ENCODE measurements at places on chromosomes 3 and 15.

GRCh38 chr3:66068255-66068654 is 29.5 kb upstream of the MAGI1 start:
- DNase-seq: no peak

DNA sequence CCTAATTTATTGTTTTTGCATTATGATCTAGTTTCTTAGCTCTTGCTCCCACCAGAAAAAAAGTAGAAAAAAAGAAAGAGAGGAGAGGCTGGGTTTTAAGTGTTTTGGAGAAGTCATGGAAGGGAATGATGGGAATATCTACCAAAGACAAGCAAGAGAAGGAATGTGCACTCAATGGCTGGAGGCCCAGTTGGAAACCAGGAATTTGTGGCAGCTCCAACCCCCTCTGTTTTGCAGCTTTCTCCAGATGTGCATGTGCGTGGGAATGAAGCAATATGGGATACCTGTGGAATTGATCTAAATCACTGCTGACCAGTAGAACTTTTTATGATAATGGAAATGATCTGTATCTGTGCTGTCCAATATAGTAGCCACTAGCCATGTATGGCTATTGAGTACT is 27.1 kb downstream of the EIF2AK4 start:
- DNase-seq: no peak

DNA sequence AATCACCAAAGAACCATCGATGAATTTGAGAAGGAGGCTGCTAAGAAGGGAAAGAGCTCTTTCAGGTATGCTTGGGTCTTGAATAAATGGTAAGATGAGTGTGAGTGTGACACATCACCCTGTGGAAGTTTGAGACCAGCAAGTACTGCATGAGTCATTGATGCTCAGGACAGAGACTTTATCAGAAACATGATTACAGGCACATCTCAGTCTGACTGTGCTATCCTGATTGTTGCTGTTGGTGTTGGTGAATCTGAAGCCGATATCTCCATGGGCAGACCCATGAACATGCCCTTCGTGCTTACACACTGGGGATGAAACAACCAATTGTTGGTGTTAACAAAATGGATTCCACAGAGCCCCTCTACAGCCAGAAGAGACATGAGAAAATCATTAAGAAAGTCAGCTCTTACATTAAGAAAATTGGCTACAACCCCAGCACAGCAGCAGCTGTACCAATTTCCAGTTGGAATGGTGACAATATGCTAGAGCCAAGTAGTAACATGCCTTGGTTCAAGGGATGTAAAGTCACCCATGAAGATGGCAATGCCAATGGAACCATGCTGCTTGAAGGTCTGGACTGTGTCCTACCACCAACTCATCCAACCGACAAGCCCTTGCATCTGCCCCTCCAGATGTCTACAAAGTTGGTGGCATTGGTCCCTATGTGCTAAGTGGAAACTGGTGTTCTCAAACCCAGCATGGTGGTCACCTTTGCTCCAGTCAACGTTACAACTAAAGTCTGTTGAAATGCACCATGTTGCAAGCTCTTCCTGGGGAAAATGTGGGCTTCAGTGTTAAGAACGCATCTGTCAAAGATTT is 20.5 kb downstream of the TM4SF4 start:
- no peak for DNase-seq

GRCh38 chr3:43540624-43541023 is 81.2 kb downstream of the ANO10 start:
- no peak for DNase-seq

DNA sequence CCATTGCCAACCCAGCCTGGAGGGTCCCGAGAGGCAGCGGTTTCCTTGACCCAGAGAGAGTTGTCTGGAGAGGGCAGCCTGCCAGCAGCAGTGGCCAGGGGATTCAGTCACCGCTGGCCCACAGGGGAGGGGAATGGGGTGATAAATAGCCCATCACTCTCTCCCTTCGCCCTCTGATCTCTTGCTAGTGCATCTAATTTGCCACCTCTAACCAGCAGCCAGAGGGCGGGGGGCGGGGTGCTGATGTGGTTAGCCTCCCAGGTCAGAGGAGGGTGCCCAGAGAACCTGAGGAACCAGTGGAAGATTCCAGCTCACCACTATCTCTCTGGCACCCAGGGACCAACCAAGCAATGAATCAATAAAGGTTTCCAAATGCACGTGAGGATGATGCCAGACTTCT is 35.1 kb upstream of the SLC6A11 start:
- no peak for DNase-seq

- no peak for DNase-seq
These were observed 63.3 kb upstream of the TLE3 start for GRCh38 chr15:70160803-70161565.

DNA sequence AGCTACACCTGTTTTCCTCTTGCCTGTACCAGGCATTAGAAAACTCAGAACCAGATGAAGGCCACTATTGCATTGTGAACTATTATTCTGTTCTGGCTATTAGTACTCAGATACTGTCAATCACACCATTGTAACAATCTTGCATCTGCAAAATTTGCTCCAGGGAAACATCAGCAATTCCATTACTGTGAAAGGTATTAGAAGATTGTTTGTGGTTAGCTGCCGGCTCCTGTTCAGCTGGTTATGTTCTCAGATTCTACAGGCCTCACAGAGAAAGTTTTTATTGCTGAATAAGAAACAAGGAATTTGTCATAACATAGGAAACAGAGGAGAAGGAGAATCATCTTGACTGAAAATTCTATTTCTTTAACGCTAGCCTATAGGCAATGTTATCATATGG is 179.9 kb downstream of the PLOD2 start:
- no peak for DNase-seq

DNA sequence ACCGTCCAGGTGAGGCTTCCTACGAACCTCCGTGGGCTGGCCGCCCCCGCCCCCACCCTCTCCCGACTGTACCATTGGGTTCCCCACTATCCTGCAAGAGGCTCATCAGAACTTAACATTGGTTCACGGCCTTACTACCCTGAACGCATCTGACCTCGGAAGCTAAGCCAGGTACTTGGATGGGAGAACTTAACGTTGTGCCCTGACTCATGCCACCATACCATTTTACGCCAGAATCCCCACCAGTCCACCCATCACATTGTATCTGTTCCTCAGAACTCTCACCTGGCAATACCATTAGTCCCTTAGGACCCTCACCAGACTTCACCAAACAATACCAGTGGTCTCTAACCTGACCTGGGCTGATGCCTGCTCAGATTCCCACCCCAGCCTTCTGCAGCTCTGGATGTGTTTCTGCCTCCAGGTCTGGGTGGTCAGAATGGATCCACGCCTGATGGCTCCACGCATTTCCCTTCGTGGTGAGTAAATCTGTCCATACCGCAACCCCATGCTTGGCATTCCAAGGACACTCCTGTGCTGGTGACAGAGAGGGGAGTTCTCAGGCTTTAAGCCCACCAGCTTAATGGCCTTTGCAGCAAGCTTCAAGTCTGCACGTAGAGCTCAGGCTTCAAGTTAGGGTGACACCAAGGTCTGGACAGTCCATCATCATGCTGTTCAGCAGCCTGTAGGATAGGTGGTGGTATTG is 562 bp downstream of the TCTA start:
- no peak for DNase-seq

GRCh38 chr15:85772668-85773067 is 22.1 kb downstream of the KLHL25 start:
- no peak for DNase-seq

DNA sequence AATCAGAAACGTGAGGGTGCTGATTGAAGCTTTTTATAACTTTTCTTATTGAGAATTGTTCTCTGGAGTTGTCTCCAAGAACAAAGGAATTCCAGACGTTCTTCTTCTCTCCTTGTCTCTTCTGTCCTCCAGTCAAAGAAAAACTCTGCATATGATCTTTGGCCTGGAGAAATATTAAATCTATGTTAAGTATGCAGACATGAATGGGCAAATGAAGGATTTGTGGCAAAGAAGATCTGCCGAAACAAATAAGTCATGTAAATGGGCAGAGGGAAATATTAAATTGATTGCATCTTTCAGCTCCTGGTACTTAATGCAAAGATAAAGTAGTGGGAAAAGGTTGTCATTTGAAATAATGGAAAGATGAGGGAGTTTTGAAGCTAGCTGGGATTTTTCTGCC is 74.9 kb downstream of the IGF1R start:
- DNase-seq: no peak

- peak; percentile 59 for DNase-seq
These were observed 588 bp upstream of the VIPR1 start for GRCh38 chr3:42501681-42502428.

DNA sequence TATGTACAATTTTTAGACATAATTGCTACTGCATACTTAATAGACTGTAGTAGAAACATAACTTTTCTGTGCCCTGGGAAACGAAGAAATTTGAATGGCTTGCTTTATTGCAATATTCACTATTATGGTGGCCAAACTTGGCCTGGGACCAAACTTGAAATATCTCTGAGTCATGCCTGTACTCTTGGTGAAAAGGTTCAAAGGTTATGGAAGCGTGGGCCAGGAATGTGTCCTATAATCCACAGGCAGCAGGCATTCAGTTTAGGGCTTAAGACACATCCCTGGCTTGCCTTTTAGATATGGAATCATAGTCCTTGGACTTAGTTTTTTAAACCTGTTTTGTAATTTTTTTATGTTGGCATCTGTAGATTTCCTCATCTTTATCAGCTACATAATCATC is 124.3 kb downstream of the LRIG1 start:
- no peak for DNase-seq

DNA sequence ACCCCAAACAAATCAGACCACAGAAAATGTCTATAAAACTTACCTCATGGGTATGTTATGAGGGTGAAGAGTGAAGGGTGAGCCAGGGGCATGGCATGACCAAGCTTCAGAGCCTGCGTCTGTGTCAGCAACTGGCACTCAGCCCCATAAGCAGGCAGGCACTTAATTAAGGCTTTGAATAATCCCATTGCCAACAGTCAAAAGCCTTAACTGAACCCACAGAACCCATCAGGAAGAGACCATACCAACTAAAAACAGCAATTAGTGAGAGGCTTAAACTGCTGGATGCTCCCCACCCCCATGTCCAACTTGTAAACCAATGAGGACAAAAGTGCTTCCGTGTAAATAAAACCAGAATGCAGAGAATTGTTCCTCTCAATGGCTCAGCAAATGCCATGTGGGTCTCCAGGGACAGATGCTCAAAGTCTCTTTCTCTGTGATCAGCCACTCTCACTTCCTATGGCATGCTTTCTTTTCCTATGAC is 126.0 kb downstream of the MYLK start:
- DNase-seq: no peak

DNA sequence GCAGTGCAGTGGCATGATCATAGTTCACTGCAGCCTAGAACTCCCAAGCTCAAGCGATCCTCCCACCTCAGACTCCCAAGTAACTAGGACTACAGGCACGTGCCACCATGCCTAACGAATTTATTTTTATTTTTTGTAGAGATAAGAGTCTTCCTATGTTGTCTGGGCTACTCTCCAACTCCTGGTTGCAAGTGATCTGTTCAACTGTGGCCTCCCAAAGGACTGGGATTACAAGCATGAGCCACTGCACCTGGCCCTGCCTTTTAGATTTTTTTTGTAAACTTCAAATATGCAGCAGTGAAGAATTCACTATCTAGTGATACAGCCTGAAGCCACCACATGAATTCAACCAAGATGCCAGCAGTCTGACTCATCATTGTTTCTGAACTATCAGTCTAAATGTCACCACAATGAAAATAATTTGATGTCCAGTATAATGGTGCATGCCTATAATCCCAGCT is 32.7 kb downstream of the UBXN7 start:
- no peak for DNase-seq

- no peak for DNase-seq
These were observed 612.2 kb downstream of the ZIC1 start for GRCh38 chr3:148021381-148021780.

GRCh38 chr15:47461652-47462141 is 255.6 kb upstream of the SEMA6D start:
- no peak for DNase-seq

DNA sequence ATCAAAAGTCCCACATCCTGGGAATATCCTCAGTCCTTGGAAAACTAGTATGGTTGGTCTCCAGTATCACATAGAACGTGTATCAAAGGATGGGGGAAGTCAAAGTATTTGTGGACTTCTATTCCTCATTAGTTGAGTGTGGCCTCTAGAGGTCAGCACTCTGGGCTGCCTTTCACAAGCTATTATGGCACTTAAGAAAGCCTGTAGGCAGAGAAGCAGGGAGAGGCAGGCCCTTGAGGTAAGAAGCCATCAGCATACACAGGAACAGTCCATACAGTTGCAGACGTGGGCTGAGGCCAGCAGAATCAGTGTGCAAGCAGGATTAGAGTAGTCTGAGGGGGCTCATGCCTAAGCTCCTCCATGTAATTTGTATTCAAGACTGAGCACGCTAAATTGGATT is 341.7 kb downstream of the CLSTN2 start:
- no peak for DNase-seq

DNA sequence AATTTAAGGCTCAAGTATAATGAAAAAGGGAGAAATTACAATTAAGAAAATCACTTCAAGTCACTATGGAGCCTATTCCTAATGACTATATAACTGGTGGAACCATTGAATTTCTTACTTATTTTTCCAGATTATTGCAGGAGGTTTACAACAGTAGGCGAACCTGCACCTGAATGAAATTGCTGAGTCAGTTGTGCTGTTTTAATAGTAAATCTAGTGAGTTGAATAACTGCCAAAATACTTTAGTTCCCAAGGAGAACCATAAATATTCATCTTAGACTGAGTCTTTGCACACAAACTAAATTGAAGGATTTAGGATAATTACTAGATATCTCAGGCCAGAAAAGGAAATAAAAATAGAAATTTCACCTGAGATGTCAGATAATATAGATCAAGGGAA is 1052.8 kb downstream of the NAALADL2 start:
- no peak for DNase-seq

DNA sequence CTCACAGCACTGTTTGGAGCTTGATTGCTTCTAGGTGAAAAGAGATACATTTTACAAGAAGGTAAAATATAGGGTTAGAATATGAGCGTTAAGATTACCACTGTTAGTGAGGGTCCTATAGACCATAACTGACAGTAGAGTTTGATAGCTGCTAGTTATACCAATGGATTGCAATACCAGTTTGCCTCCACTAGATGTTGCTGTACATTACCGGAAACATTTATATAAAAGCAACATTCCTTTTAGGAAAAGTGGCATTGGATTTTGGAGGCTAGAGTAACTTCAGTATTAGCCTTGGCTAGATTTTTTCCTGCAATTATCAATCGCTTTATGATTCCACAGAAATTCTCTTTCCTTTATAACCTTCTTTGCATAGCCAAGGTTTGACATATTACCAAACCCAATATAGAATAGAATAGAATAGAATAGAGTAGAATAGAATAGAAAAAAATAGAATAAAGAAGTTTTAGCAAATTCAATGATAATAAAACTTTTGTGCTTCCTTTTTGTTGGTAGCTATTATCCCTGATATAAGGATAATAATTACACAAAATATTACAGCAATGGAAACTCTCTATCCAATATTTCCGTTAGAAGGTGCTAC is 1093.6 kb upstream of the ALCAM start:
- DNase-seq: peak; percentile 23

DNA sequence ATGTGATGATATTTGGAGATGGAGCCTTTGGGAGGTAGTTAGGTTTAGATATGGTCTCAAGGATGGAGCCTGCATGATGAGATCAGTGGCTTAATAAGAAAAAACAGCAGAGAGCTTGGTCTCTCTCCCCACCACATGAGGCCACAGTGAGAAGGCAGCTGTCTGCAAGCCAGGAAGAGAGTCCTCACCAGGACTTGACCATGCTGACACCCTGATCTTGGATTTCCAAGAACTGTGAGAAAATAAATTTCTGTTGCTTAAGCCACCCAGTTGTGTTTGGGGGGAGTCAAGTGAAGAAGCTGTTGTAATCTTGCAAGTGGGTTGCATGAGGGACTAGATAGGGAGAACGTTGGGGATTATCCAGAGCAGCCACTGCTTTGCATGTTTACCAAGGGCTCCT is 62.3 kb upstream of the TNFAIP8L3 start:
- DNase-seq: no peak

GRCh38 chr15:74838746-74839525 is 4.0 kb downstream of the ULK3 start:
- DNase-seq: no peak
